ENCODE measurements at places on chromosomes 12 and 14.
A peak's percentile ranks its signal among the peaks of the same experiment; 100 is the strongest.

DNA sequence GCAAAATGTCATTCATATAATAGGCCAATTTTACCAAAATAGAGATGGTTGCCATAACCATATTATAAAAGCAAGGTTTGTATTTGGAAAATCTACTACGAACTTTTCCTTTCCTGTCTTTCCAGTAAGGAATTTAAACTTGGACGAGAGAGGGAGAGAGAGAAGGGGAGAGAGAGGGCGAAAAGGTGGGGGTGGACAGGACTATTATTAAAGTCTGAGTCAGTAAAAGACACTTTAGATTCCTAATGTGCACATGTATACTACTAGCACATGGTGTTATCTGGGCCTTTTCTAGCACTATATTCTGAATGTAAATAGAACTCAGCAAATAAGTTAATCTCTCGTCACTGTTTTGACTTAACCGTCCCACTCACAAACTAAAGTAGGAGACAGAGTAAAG, 30.4 kb upstream of the FBLN5 start:
- DNase-seq: no peak

GRCh38 chr12:55067701-55068100, 47.9 kb downstream of the NEUROD4 start:
- DNase-seq: no peak

GRCh38 chr12:13026286-13026685, 17.9 kb upstream of the FAM234B start:
- no peak for DNase-seq

DNA sequence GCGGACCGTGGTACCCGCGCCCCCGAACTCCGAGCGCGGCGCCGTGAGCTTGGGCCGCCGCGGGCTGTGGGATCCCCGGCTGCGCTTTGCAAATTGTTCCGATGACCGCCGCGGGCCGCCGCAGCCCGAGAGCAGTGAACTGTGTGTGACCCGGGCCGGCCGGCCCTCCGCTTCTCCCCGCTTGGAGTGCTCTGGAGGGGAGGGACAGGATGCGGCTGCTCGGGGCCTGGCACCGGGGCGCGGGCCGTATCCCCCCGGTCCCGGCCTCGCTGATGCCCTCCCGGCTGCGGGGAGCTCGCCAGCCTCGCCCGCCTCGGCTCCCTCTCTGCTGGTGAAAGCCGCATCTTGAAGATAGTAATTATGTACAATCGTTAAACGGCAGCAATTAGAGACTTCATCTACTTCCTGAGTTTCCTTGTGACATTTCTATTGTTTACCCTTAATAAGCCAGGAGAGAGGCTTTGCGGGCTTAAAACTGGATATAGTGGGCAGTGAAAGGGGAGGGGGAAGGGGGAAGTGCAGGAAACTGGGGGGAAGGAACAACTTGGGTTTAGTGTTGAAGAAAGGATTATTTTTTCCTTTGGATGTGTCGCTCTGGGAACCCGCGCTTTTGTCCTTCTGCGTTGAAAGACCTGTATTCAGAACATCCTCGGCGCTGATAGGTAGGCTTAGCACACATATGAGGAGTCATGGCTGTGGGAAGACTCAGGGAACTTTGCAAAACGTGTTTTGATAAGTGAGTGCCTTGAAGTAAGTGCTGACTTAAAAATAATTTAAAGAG, 1.2 kb downstream of the PELI2 start:
- peak; percentile 30 for DNase-seq

GRCh38 chr12:31298922-31299321, 27.0 kb downstream of the SINHCAF start:
- no peak for DNase-seq

DNA sequence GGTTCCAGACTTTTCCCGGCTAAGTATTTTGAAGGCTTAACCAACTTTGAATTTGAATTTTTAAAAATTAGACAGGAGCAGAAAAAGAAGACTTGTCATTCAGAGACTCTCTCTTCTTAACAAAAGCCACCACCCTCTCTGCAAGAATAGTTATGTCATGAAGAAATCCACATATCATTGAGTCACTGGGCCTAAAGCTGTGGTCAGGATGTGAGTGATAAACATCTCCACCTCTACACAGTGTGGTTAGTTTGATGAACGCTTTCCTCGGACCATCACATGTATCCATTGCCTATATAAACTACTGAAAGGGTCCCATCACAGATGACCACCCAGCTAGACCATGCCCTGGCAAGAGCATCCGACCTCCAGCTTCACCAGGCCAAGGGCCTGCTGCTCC, 226.1 kb downstream of the KSR2 start:
- DNase-seq: no peak

- DNase-seq: no peak
Measured at GRCh38 chr14:32531942-32532515, 202.9 kb downstream of the AKAP6 start.
